ENCODE measurements at places on chromosomes 3 and 15.

DNA sequence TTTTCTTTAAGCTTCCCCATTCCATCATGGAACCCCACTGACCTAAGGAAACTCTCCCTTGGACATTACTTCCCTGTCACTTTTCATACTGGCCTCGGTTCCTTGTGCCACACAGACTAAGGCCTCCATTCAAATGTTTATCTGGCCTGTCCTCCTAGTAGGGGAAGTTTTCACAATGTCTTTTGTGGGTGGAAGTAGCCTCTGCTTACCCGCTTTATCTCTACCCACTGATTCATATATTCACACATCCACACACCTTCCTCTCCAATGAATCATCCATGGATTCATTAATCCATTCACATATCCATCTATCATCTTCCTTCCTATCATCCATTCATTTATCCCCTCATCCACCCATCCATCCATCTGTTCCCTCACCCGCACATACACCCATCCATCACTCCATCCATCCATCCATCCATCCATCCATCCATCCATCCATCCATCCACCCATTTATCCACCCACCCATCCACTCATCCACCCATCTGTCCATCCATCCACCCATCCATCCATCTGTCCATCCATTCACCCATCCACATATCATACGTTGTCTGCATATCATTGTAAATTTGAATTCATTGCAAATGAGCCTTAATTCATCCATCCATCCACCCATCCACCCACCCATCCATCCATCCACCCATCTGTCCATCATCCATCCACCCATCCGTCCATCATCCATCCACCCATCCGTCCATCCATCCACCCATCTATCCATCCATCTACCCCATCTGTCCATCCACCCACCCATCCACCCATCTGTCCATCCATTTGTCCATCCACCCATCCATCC lies 49.1 kb downstream of the IQSEC1 start:
- DNase-seq = no peak

DNA sequence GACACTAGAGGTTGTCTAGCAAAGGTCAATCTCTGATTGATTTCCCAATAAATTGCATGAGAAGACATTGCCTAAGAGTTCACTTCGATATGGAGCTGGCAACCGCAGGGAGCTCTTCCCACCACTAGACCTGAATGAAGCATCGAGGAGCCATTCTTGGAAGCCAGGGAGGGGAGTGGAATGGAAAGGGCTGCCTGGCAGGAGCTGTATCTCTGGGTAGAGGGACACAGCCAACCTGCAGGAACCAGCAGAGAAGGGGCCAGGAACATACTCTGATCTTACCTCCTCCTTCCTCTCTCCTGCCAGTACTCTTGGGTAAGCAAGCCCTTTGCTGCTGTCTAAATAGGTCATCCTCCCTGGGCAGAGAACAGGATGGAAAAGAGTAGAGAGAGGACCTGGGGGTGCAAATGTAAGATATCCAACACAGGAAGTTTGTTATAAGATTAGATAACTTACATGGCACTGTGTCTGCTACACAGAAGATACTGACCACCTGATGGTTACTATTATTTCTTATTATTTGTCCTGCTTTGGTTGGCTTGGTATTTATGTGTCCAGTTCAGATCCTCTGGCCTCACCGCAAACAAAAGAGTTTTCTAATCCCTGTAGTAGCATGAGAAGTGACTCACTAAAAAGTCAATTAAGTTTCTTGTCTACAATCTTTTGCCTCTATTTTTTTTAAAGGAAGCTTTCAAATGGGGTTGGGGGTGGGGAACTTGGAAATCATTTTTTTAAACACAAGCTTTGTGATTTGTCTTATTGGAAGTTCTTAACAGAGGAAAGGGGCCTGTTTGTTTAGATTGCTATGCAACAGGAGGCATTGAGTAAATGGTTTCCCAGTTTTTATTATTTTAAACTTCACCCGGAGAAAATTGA lies 156.7 kb upstream of the TSC22D2 start:
- DNase-seq = no peak

DNA sequence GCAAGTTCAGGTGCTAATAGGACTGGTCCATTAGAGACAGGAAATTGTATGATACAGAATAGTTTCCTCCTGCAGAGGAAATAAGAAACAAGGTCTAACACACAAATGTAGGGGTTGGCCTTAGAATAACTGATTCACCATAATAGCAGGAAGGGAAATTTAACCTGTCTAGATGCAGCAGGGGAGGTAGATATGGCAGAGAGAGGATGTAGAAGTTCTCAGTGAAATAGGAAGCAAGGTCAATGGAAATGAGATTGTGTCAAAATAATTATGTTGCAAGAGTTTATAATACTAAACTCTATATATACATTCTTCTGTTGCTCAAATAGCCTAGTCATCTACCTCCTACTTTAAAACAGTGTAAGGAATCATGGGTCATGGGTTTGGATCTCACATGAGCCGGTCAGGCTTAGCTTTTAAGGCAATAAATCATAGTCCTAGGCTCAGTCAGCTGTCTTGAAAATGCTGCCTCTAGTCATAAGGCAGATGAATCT lies 17.0 kb downstream of the BCL2A1 start:
- no peak for DNase-seq

DNA sequence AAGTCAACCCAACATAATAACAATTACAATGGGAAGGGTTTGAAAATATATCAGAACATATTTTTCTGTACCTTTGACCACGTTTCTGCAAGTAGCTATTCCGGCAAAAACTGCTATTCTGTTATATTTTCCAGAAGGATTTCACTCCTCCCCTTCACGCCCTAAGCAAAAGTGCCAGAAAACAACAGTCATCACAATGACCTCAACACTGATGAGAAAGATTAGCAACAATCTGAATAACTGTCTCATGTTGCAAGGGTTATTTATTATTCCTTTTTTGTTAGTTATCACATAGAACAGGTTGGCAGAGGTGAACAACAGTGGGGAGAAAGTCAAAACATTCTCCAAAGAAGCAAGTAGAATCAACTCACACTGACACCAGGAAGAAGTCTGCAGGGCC lies 269.4 kb upstream of the ARRDC4 start:
- DNase-seq = no peak

Data from stimulated activated CD8-positive, alpha-beta memory T cell treated with anti-CD3 and anti-CD28 coated beads, Interleukin-7, amount 100 ng/mL, for 24 hours (primary cell).